ENCODE measurements at places on chromosomes 16 and 17. TPM values are rescaled to one million over a fixed set of nuclear protein-coding genes. Genes with fewer than 3 reads are reported as not detected.

CDH15 gene
- total RNA-seq, result 0.51 TPM

DPEP3 gene
- total RNA-seq, result not detected

CPHXL2 gene
- total RNA-seq, result not detected

DNA sequence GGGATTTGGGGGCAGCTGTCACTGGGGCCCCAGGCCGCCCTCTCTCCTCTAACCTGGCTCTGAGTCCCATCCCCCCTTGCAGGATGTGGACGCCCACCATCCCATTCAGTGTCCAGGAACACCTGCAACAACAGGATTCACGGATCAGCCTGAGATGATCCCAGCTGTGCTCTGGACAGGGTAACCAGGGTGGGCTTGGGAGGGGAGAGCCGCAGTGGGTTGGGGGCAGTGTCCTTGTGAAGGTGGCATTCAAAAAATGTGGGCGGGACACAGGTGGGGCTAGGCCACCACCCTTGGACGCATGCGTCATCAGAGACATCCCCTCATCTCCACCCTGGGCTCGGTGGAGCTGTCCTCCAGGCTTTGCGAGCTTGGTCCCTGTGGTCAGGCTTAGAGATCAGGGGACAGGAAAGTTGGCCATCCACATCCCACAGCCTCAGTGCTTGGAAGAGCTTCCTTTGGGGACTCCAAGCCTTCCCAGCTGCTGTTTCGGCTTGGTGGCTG is 19.1 kb downstream of the DEXI start:
- no peak for DNase-seq

DNA sequence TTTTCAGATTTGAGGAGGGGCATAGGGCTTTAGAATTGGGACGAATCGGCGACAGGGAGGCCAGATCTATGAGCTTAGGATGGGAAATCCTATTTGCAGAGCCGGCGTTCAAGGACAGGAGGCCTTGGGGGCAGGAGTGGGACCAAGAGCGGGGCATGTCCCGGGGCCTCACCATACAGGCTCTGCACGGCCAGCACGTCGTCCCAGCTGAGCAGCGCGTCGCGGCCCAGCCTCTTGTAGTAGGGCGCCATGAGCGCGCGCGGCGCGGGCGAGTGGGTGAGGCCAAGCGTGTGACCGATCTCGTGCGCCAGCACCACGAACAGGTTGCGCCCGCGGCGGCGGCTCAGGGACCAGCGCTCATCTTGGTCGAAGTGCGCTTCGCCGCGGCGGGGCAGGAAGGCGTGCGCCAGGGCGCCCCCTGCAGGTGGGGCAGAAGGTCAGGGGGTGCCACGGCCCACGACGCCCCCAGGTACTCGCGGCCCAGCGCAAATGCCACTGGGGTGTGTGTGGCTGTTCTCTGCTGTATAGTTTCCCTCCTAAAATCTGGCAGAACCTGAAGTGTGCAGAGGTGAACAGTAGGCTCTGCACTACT is 9.3 kb downstream of the C17orf50 start:
- DNase-seq, result no peak

TP53TG3D gene
- total RNA-seq, result 1.6 TPM

CNGB1 gene
- total RNA-seq, result not detected

DNA sequence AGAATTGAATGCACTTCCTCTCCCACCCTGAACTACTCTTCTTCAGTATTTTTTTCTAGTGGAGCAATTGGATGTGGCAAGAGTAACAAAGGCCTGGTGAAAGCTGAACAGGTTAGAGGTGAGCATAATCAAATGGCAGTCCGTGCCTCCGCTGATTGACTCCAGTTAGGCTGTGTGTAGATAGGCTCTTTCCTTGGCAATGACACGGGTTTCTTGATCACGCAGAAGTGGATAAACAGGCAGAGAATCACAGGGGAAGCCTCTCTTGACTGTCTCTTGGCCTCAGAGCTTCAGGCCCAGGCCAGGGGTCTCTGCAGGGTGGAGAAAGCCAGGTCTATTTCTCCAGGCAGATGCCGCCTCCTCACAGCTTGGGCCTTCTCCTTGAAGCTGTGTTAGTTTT is 4.2 kb downstream of the CD300LB start:
- DNase-seq, result no peak

- no peak for DNase-seq
Measured at GRCh38 chr17:48492401-48493298, 38.2 kb downstream of the HOXB1 start.

TBC1D3G gene
- 0.15 TPM for total RNA-seq

DNA sequence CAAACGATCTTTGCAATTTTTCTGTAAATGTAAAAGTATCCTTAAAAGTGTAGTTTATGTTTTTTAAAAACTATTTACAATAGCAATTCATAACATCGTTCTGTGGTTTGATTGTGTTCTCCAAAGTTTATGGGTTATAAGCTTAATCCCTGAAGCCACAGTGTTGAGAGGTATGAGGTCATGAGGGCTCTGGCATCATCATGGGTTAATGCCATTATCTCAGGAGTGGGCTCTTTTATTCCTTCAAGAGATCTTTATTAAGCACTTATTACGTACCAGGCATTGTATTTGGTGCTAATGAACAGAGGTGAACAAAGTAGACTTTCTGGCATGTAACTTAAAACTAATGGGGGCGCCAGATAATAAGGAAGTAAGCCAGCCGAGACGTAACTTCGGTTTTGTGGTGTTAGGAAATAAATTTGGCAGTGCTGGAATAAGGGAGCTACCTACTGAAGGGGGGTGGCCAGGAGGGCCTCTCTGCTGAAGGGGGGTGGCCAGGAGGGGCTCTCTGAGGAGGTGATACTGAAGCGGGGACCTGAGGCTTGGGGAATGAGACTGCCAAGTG is 158.1 kb downstream of the VPS53 start:
- DNase-seq, result no peak

P3H4 gene
- 58.9 TPM for total RNA-seq

TK1 gene
- 153 TPM for total RNA-seq

NEUROD2 gene
- not detected for total RNA-seq

GRCh38 chr17:50841277-50841948 is 6.0 kb downstream of the WFIKKN2 start:
- DNase-seq, result no peak

TBC1D26 gene
- total RNA-seq, result 0.05 TPM

SEZ6 gene
- total RNA-seq, result not detected

- no peak for DNase-seq
Measured at GRCh38 chr17:13765701-13766100, 164.0 kb upstream of the HS3ST3A1 start.
